Left ventricle myocardium inferior (tissue), 1 donor: ENCODE measurements at places on chromosomes 7 and 10.

DNA sequence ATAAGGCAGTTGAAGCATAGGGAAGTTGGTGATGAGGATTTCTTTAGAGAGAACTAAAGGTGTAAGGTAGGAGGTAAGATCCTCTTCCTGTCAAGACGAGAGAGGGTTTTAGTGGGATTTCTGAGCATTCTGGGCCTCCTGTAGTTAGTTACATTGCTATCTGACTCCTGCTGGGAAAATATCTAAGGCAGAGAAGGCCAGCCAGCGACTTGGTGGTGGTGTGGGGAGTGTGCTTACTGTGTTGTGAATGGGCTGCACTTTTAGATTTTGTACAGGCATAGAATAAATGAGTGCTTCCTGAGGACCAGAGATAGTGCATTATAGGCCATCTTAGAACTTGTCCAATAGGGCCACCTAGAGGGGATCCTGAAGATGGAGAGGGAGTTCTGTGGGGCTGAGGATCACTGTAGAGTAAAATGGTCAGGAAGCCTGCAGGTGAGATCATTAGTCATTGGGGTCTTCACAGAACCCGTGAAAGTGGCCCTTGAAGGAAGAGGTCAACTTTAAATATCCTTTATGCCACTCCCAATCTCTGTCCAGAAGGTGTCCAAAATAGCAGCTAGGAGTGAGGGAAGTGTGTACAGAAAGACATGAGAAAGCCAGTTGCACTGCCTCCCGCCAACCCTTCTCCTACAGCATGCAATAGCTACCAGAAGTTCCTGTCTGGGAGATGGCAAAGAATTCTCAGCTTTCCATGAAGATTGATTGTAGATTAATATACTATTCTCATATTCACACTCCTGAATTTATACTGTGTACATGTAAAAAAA is 266.6 kb downstream of the POLR1F start:
- no peak for DNase-seq

DNA sequence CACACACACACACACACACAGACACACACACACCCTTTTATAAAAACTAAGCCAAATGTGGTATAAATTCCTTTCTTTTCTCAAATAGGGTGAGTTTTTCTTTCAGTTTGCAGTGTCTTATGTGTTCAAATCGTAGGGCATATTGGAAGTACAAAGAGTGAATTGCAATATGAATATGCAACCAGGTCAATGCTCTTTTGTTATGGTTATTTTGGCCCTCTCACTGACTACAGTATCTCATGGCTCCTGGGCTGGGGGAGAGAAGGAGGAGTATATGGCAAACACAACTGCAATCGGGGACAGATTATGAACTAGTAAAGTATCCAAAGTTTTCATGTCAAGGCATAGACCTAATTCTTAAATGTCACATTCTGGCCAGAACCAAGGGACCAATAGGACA is 301.9 kb downstream of the PLXDC2 start:
- DNase-seq, result no peak

DNA sequence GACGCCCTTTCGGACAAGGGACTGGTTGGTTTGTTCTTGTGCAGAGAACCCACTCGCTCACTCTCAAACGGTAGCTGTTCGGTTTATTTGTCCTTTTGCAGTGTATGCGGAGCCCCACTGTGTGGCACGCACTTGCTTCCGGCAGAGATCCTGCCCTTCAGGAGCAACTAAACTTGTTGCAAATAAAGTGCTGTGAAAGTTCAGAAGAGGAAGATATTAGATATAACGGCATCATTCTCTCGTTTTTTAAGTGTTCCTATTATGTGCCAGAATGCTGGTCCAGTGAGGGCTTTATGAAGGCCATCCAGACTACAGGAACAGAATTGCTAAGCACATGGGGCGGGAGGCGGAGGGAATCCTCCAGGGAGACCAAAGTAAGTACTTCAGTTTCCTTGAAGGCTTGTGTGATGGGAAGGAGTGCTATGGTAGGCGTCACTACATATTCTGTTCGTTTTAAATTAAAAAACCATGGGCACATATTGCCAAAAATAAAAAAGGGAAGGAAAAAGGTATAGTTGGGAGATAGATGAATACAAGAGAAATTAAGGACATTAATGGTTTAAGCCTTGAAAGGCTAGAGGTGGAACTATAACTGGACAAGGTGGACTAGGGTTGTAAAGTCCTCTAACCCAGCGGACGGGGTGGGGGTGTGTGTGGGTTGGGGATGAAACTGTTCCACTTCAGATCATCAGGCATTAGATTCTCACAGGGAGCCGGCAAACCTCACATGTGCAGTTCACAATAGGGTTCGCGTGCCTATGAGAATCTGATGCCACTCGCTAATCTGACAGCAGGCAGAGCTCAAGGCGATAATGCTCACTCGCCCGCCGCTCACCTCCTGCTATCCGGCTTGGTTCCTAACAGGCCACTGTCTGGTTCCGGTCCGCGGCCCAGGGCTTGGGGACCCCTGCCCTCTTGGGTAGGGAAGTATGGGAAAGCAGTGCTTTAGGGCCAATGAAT is 704 bp upstream of the ERLIN1 start:
- DNase-seq, result peak; percentile 52

- DNase-seq, result no peak
Observed at GRCh38 chr10:3486346-3487065, 298.5 kb downstream of the KLF6 start.

- no peak for DNase-seq
Observed at GRCh38 chr10:93710333-93710909, 8.0 kb upstream of the FRA10AC1 start.

- DNase-seq, result no peak
Observed at GRCh38 chr10:110881905-110882304, 10.2 kb downstream of the PDCD4 start.

DNA sequence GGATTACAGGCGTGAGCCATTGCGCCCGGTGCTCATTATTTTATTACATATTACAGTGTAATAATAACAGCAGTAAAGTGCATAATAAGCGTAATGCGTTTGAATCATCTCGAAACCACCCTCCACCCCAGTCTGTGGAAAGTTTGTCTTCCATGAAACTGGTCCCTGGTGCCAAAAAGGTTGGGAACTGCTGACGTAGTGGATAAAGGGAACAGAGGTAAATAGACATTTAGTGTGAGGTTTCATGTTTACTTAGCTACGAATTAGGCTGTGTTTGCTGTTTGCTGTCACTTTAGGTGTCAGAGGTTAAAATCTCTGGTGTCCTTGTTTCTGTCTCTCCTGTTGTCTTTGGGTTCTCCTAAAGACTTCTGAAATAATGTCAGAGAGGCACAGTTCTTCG is 60.3 kb upstream of the SLC39A12 start:
- DNase-seq, result no peak

- DNase-seq, result peak; percentile 45
Observed at GRCh38 chr7:98365863-98366561, 34.9 kb downstream of the BAIAP2L1 start.
